ENCODE measurements at places on chromosomes 7 and 10.

- no peak for DNase-seq
Observed at GRCh38 chr10:63829573-63830149, 308.5 kb downstream of the REEP3 start.

DNA sequence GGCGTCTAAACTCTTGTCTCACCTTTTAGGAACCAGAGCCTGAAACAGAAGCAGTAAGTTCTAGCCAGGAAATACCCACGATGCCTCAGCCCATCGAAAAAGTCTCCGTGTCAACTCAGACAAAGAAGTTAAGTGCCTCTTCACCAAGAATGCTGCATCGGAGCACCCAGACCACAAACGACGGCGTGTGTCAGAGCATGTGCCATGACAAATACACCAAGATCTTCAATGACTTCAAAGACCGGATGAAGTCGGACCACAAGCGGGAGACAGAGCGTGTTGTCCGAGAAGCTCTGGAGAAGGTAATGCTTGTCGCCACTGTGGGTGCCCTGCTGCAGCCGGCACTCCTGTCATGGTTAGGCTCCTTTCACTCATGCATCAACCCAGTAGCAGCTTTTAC lies 113.1 kb downstream of the ZMYND11 start:
- DNase-seq, result no peak

DNA sequence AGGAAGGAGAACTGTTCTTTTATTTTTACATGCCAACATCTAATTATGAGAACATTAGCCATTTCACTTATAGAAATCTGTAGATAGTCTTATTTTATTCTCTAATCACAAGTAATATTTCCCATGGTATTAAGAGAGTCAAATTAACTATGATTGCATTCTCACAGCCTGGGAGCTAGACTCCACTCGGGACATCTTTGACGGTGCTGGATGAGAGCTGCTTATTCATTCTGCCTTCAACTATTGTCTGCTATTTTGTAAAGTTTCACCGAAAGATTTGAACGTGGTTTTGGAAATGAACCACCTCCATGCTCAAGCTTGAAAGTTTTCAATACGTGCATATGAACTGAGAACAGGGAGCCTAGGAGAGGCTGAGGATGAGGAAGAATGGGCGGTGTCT lies 264.3 kb upstream of the KLF6 start:
- no peak for DNase-seq

- DNase-seq, result no peak
Observed at GRCh38 chr7:116139007-116139406, 71.3 kb upstream of the TES start.

- DNase-seq, result no peak
Observed at GRCh38 chr7:143392875-143393266, 11.7 kb downstream of the ZYX start.

- peak; percentile 47 for DNase-seq
Observed at GRCh38 chr7:95434557-95435421, at the start of gene PON2. Gene PON2 (minus strand): TSS chr7:95435028. CDS start chr7:95434951, 77 bp downstream.

DNA sequence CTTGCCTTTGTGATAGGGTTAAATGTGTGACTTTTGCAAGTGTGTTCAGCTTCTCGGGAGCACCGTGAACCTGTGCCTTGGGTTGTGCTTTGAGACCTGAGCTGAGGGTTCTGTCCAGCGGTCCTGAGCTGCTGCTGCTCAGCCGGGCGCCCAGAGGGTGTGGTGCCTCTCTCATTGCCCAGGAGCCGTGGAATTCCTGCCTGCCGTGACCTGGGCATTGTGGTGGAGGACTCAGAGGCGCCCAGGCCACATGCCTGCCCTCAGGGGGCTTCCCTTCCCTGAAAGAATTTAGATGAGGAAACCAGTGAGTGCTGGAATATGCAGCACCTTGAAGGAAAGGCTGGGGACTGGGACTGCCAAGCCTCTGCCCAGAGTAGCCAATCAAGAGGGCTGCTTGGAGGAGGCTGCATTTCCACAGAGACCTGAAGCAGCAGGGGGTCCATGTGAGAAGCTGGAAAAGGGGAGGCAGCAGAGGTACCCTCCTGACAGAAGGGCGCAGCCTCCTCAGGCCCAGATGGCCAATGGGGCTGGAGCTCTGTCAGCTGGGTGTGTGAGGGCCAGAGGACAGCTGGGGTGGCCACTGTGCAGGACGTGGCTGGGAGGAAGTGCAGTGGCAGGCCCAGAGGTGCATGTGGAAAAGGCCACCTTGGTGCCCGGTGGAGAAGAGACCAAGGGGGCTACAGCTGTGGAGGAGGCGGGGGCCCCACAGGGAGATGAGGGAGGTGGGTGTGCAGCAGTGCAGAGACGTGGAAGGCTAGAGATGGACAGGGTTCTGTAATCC lies 107.3 kb downstream of the NKX6-2 start:
- no peak for DNase-seq

GRCh38 chr10:73889014-73889413 lies 14.7 kb upstream of the CAMK2G start:
- peak; percentile 31 for DNase-seq

DNA sequence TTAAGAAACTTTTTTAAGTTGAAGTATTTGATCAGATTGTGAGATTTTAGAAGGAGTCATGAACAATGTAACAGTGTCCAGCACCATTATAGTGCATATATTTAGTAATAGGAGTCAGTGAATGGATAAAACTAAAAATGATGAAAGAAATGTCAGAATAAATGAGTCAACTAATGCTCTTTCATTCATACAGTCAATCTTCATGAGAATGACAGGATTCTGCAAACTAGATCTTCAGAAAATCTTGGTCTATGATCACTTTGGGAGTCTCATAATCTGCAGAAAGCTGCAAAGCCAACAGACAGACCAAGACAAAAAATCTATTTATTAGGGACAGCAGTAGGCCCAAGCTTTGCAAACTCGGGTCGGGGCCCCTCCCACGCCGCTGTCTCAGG lies 710 bp downstream of the RNLS start:
- no peak for DNase-seq

Measured in skeletal muscle cell (primary cell).